ENCODE measurements at places on chromosomes 2 and 18.

- no peak for DNase-seq
Observed at GRCh38 chr2:187916799-187917198, 362.6 kb upstream of the TFPI start.

DNA sequence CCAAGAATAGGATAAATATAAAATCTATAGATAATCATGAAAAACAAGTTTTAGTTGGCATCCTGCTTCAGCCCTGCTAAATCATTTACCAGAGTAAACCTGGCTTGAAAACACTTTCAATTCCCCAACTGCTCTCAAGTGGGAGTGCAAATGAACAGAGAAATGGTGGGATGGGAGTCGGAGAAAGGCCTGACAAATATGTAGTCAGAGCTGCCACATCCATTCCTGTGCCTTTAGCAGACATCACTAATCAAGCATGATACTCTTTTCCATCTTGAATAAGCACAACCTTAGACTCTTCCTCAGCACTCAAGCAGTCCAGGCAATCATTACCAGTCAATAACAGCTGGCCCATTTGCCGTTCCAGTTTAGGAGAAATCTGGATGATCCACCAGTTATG, 101.3 kb downstream of the ANKRD44 start:
- no peak for DNase-seq

DNA sequence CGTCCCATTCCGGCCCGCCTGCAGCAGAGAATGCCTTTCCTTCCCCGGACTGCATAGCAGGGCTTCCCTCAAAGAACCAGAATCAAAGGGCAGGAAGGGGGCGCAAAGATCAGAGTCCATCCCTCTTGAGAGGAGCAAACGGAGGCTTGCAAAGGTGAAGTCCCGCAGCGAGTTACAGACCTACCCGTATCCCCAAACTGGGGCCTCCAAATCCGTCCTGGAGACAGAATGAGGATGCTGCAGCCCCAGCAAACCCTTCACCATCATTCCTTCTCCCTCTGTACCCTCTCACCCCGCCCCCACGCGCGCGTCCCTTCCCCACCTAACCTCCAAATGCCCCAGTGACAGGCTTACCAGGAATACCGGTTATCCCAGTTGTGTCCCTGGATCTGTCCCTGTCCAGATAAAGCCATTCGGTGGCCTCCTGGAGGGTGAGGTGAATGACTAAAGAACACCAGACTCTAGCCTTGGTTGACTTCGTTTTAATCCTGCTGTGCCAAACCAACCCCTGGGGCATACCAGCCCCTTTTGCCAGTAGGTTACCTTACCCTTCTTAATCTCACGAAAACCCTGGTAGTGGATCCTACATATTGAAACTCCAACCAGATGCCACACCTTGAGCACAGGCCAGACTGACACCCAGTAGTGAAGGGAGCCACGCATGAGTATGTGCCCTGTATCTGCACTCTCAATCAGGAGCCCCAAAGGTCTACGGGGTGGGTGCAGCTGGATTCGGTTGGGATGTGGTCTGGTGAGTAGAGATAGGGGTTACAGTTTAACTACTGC, 961 bp upstream of the SLC40A1 start:
- no peak for DNase-seq

GRCh38 chr2:86195808-86196387, 636 bp upstream of the IMMT start:
- no peak for DNase-seq

DNA sequence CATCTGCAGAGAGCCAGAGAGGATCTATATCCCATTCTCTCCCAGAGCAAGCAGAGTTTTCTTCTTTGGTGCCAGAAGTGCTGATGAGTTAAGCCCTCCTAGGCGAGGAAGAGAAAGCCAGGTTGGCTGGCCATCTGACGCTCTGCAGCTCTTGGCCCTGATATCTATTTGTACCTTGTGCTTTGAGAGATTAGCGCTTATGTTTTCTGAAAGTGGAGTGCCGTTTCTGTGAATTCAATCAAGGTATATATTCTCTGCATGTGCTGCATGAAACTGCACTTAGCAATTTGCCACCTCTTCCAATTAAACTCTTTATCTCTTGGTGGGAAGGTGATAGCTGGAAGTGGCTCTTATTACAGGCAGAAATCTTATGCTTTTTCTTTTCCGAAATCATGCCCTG, 177.5 kb downstream of the LPIN1 start:
- DNase-seq, result no peak

DNA sequence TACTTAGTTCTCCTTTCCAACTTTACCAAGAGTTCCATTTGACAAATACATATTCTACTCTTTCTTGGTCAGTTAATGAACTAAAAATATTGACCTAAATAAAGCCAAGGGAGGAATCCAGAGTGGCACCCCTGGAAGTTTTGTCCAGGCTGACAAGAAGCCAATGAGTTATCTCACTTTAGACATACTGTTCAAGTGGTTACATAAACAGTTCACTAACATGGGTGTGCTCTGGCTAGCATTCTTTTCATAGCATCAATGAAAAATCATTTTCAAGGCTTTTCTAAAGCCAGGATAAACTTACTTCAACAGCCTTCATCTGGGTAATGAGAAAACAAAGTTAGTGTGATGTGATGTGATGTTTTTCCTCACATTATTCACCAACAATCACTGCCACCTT, 649.4 kb downstream of the TDRD15 start:
- DNase-seq, result no peak

DNA sequence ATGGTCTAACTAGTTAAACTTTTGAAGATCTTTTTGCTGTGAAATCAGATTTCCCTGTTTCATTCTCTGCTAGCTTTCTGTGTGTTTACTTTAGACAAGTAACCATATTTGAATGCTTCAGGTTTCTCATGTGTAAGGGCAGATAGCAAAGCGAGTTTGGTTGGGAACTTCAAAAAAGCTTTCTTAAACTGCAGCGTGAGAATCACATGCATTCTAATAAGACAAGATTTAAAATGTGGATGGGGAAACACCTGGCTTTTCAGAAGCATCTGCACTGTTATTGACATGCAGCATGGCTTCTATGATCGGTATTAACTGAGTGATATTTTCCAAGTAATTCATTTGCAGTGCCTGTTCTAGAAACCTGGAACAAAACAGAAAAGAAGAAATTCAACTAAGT, 119.3 kb downstream of the ABCA12 start:
- DNase-seq, result no peak

DNA sequence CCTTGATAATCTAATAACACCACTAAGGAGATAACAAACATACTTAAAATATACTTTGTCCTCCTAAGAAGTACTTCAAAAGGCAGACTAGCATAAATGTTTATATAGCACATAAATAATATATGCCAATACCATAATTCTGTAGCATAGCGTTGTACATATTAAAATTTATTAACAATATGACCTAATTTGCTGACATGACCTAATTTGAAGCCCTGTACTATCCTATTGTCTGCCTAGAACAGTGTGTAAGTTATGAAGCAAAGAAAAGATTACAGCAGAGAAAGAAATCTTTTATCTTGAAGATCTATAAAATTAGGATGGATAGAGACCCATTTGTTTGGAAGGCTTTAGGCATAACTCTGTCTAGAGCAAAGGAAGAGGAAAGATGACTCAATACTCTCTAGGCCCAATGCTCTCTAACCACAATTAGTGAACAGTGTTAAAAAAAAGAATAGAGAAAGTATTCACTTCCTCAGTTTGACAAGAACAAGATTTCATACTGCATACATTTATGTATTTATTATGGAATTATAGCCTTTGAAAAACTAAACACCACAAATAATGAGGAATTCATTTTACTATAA, 231.3 kb downstream of the ZRANB3 start:
- DNase-seq, result no peak

- no peak for DNase-seq
Observed at GRCh38 chr2:205988274-205988673, 97.7 kb downstream of the INO80D start.

DNA sequence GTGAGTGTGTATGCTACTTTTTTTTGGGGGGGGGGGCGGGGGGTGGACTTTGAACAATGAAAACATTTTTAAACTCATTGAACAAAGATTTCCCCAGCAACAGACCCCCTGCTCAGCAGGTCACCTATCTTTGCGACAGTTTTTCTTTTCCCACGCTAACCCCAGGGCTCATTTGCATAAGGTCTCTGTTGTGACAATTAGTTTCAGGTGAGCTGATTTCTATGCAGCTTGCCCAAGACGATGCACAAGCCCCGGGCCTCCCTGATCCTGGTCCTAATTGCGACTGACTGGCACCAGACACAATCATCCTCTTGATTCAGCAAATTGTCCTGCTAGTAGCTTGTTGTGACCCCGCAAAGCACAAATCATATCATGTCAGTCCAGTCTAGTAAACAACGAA, 40.3 kb downstream of the ZEB2 start:
- no peak for DNase-seq

- DNase-seq, result no peak
Observed at GRCh38 chr2:232749331-232749730, 27.0 kb downstream of the KCNJ13 start.

DNA sequence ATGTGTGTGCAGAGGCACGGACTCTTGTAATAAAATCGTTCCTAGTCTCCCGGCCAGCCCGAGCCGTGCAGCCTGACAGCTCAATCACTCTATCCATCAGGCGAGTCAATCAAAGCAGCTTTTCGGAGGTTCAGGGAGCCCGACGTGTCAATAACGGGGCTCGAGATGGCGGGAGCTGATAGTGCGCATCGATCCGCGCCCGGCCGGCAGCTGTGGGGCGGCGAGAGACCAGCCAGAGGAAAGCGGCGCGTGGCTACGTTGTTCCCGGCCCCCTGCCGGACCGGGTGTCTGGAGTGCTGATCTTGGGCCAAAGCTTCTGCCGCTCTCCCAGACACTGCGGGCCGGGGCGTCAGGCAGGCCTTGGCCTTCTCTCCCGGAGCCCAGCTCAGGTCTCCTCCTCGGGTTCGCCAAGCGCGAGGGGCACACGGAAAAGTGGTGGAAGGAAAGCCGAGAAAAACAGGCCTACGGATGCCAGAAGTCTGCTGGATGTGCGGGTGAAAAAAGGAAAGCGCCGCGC, 2.4 kb downstream of the EN1 start:
- no peak for DNase-seq

GRCh38 chr2:238203973-238204683, 633 bp upstream of the ILKAP start:
- no peak for DNase-seq

GRCh38 chr2:56613920-56614319, 430.1 kb downstream of the CCDC85A start:
- no peak for DNase-seq

GRCh38 chr2:24049485-24050021, at the start of gene FKBP1B:
Gene FKBP1B, plus strand, starts transcription at chr2:24049741. Its CDS starts 109 bp downstream, at chr2:24049850.
- peak; percentile 13 for DNase-seq

- DNase-seq, result no peak
Observed at GRCh38 chr2:121333834-121334558, 49.0 kb upstream of the TFCP2L1 start.

GRCh38 chr2:14902953-14903352, 270.4 kb downstream of the LRATD1 start:
- DNase-seq, result no peak

GRCh38 chr18:63158676-63159291, 160.8 kb downstream of the BCL2 start:
- no peak for DNase-seq

- no peak for DNase-seq
Observed at GRCh38 chr2:47568164-47568850, 165.4 kb downstream of the MSH2 start.

DNA sequence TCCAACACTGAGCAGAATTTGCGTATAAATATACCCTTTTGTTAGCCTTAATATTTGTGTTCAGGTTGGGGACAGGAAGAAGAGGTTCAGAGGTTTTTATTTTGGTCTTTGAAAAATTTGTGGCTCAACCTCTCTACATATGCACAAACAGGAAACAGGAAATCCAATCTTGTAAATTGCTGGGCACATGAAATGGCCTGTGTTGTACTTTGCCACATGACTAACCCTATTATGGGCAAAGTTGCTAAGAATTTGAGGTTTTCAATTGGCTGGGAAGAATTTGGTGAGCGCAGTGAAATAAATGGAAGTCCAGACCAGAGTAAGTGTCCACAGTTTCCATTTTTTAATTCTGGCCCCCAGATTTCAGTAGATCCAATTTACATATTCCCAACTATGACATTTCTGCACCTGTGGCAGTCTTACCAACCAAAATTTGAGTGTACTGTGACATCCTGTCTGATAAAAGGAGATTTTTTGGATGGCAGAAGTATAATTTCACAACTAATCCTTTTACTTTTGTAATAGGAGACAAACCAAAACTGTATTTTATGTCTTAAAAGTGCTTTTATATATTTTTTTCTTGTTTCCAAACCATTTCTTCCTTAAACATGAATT, 63.6 kb downstream of the COX7A2L start:
- no peak for DNase-seq

DNA sequence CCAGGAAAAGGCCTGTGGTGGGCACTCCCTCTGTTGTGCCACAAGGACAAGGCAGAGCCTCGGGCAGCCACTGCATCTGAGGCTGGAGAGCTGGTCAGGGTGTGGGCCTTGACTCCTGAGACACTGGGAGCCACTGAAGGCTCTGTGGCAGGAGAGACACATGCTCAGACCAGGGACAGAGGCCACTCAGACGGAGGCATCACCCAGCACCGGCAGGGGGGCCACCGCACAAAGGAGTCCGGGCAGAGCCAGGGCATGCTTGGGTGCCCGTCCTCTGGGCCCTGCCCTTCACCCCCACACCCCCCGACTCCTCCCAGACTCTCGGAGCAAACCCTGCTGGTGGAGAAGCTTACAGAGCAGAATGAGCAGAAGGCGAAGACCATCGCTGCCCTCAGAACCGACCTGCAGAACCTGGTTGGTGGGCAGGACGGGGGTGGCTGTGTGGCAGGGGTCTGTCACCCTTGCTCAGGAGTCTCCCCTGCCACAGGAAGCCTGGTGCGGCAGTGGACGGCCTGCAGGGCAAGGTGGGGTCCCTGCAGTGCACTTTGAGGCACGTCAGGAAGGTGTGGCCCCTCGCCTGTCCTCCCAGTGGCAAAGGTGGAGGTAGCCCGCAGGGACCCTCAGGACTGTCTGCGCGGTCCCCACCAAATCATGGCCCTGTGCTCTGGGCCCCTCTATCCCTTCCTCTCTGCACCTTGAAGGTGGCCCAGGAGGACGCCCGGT, 26.0 kb downstream of the CROCC2 start:
- no peak for DNase-seq

- DNase-seq, result no peak
Observed at GRCh38 chr2:30503695-30504052, 56.6 kb downstream of the LCLAT1 start.

- DNase-seq, result no peak
Observed at GRCh38 chr2:227834423-227834822, 20.8 kb downstream of the CCL20 start.

Data from stimulated activated CD4-positive, alpha-beta T cell treated with anti-CD3 and anti-CD28 coated beads, Interleukin-15, amount 100 ng/mL, for 48 hours (primary cell).